ENCODE measurements at places on chromosomes 1 and 21.

- no peak for DNase-seq
Measured at GRCh38 chr21:45108808-45109781, 34.7 kb downstream of the ADARB1 start.

- DNase-seq = no peak
Measured at GRCh38 chr21:38691631-38692030, 114.1 kb upstream of the ETS2 start.

- no peak for DNase-seq
Measured at GRCh38 chr1:218692808-218693207, 347.7 kb downstream of the TGFB2 start.

DNA sequence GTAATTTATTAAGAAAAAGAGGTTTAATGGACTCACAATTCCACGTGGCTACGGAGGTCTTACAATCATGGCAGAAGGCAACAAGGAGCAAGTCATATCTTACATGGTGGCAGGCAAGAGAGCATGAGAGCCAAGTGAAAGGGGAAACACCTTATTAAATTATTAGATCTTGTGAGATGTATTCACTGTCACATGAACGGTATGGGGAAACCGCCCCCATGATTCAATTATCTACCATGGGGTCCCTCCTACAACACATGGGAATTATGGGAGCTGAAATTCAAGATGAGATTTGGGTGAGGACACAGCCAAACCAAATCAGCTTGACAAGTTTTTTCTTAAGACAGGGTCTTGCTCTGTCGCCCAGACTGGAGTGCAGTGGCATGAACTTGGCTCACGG, 14.3 kb downstream of the DAP3 start:
- no peak for DNase-seq

DNA sequence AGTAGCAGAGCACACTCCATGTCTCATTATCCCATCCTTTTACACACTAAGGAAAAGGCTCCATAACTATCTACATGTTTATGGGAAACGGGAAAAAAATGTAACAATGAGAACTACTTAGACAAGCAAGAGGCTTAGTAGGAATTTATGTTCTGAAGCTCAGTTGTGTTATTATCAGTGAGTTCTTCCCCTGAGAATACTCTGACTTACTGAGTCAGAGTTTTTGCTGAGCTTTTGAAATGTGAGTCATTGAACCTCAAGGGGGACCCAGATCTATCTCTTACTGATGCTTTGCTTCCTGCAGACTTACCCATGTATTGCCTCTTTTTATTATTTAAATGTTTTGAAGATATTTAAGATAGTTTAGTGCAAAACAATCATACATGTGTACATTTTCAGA, 20.1 kb downstream of the CFHR5 start:
- DNase-seq = no peak

DNA sequence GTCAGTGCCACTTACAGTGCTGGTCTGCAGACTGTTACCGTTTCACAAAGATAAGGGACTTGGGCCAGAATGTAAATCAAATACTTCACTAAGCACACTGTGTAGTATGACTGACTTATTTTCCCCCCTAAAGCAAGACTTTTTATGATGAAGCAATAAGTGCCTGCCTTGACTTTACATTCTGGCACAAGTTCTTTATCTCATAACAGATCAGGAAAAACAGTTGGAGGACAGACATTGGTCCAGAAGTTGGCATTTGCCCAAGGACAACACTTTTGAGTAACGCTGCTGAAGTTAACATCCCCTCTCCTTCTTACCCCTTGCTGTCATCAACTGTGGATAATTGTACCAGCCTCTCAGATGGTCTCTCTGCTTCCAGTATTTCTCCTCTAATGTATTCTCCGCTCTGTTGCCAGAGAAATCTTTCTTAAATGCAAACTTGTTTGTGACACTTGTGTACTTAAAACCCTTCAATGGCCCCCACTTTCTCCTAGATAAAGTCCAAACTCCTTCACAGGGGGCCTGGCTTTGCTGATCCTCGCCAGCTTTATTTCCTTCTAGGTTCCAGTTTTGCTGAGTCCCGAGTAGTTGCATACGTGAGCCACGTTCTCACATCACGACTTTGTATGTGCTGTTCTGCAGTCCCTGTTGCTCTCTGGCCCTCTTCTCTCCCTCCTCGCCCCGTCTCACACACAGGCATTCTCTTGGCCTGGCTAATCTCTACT, 45.7 kb downstream of the S1PR1 start:
- no peak for DNase-seq

GRCh38 chr1:22026924-22027289, 25.4 kb downstream of the CELA3A start:
- DNase-seq = no peak

DNA sequence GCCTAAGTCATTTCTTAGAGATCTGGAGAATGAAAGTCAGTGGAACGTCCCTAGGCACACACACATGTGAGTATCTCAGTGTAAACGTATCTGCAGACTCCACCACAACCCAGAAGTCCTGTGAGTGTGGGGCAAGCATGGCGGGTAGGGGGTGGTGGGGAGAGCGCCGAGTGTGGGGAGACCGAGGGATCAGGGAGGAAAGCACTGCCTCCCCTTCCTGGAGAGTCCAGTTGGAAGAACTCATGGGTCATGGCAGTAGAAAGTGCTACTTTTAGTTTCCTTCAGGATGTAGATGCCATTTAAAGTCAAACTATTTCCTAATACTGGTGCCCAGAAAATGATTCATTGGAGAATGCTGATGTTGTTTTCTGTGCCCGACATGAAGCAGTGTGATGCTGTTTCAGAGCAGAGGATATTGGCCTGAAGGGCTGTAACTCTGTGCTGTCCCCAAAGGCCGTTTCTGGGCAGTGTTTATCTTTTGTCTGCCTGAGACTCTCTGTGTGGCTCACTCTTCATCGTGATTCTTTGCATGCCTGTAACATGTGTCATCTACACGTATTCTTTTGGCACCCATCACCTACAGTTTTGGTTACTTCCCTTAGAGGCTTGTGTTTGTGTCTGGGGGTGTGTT, 45.7 kb upstream of the TSPAN2 start:
- DNase-seq = no peak

- no peak for DNase-seq
Measured at GRCh38 chr1:93961906-93962305, 52.7 kb upstream of the GCLM start.

DNA sequence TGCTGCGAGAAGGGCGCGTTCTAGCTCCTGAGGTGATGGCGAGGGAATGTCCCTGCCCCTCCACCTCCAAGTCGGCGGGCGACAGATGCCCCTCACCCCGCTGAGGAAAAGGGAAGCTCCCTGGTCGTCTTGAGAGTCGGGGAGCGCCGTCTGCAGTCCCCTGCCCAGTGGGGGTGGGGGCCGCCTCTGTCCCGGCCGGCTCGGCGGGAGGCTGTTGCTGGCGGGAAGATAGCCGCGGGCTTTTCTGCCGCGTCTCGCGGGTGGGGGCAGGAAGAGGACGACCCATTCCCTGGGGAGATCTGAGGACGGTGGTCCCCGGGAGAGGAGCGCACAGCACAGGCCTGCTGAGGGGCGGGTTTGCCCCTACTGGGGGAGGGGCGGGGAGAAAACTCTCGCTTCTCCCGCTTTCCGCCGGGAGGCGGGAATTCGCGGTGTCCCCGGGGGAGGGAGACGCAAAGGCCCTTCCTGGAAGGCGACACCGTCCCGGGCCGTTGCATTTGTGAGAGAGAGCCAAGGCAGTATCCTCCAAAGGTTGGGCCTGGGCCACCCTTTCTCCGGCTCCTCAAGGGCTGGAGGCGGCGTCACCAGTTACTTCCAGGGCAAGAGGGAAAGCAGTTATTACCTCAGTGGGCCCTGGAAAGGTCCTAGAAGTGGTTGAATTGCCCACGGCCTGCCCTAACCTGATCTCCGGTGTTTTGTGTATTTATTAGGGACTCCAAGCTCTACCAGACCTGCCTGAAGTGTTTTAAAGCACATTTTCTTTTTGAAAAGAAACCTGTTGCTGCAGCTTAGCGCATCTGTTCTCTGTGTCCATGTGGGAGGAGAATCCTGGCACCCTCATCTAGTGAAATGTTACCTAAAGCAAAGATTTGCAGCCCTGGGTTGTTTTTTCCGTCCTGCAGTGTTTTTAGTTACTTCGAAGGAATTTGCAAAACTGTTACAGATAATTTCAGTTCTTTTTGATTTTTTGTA, 648 bp downstream of the S100PBP start:
- no peak for DNase-seq

DNA sequence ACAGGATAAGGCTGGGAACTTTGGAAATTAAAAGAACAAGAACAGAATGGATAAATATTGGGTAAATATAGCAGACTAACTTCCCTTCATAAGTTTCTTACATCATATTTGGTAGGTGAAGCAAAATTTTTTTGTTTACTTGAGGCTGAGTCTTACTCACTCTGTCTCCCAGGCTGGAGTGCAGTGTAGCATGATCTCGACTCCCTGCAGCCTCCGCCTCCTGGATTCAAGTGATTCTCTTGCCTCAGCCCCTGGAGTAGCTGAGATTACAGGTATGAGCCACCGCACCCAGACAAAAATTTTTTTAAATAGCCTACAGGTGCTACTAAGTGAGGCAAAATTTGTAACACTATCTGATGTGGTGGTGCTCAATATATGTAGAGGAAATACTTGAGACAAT, 50.7 kb downstream of the TM2D1 start:
- no peak for DNase-seq

- no peak for DNase-seq
Measured at GRCh38 chr1:97540346-97540888, 380.4 kb downstream of the DPYD start.

DNA sequence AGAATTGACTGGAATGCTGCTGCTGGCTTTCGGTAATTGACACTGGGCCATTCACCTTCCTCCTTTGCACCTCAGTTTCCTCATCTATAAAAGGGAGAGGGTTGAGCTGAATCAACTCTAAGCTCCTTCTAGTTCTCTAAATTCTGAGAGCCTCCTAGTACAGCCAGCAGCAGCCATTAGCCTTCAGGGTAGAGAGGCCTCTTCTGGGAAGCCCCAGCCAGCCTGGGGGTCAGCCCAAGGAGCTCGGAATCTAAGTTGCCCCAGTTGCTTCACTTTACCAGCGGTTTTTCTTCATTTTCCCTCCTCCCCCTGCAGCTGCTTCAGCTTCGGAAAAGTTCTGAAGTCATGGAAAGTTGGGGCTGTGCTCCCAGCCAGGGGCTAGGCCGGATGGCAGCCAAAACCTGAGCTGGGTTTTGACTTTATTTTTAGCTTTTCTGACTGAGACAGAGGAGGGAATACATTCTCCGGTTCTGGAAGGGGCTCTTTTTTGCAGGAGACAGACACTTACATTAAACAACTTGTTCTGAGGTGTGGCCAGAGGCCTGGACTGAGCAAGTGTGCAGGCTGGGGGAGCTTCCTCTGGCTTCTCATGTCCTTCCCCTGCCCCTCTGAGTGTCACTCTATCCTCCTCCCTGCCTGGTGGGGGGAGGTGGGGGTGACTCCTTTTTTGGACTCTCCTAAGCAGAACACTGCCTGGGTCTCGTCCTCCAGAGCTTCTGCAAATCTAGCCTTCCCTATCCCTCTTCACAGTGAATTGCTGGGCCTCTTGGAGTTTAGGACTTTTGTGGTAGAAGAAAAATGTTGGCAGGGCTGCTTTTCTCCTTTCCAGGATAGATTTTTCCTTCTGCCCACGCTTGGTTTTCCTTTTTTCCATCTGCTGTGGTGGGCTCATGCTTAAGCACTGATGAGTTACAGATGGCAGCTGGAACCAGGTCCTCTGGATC, 14.4 kb downstream of the LMNA start:
- DNase-seq = no peak

DNA sequence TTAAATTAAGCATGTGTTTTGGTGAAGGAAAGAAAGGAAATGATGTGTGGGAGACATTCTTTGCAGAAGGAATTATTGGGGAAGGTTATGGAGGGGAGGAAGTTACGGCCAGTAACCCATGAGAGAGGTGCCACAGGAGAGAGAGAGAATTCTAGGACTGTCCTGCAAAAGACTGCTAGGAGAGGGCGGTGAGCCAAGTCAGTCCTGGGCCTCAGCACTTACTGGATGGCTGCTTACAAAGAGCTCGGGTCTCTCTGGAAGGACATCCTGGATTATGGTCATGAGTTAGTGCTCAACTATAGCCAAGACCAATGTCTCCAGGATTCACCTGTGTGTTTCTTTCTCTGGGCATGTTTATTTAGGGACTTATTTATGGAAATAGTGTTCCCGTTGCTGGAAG, 74.4 kb upstream of the HSD17B7 start:
- no peak for DNase-seq

DNA sequence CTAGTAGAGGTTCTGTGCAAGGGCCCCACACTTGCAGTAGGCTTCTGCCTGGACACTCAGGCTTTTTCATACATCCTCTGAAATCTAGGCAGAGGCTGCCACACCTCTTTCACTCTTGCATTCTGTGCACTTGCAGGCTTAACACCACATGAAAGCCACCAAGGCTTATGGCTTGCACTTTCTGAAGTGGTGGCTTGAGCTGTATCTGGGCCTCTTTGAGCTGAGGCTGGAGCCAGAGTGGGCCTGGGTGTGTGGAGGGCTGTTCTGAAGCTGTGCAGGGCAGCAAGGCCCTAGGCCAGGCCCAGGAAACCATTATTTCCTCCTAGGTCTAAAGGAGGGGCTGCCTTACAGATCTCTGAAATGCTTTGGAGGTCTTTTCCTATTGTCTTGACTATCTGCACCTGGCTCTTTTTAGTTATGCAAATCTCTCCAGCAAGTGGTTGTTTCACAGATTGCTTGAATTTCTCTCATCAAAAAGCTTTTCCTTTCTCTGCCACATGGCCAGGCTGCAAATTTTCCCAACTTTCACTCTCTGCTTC, 66.2 kb downstream of the TYW3 start:
- DNase-seq = no peak

DNA sequence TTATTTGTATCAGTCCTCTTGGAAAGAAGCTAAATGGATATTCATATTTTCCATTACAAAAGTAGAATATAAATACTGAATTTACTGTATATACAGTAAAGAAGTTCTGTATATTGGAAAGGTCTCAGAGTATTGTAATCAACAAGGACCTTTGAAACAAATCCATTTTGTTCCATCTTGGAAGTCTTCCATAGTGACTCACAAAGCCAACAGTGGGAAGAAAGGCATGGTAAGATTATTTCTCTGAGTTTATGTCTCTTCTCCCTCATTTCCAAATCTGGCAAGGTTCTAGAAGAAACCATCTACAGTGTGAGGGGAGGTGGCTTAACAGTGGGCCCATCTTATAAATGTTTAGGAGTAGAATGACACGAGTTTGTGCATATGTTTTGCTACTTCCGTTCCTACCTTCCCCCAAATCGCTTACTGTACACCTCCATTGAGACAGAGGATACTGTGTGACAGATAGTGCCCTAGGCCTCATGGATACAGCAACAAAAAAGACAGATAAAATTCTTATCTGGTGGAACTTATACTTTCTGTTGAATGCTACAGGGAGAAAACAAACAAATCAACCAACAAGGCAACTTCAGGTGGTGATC, 22.1 kb upstream of the SSX2IP start:
- no peak for DNase-seq

DNA sequence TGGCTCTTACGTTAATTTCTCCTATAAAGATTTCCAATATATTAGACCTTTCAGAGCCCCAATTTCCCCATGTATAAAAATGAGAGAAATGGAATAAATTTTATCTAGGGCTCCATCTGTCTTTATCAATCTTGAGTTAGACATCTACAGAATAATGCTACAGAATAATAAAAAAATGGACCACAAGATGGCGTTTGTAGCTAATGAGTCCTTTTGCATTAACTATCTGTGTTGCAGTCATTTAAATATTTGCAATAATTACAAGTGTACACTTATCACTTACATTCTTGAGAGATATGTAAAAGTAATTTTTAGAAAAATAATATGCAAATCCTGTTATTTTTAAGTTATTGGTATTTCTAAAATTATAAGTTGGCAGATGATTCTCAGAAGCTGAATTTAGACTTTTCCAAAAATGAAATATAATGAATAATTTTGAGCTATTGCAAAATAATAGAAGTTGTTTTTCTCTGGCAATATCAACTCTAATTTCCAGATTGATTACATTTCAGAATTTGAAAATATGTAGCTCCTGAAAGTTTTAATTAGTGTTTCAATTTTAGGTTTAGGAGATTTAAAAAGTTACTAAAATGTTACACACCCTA, 87.7 kb downstream of the SNX7 start:
- DNase-seq = no peak

Data from stimulated activated CD4-positive, alpha-beta T cell treated with anti-CD3 and anti-CD28 coated beads, Interleukin-12 subunit alpha, Interleukin-12 subunit beta, amount 100 ng/mL, for 24 hours (primary cell).